ENCODE measurements at places on chromosomes 7 and 10.

- DNase-seq: no peak
Observed at GRCh38 chr10:67696029-67696428, at the start of gene CTNNA3. CTNNA3 (minus strand) TSS chr10:67696195.

DNA sequence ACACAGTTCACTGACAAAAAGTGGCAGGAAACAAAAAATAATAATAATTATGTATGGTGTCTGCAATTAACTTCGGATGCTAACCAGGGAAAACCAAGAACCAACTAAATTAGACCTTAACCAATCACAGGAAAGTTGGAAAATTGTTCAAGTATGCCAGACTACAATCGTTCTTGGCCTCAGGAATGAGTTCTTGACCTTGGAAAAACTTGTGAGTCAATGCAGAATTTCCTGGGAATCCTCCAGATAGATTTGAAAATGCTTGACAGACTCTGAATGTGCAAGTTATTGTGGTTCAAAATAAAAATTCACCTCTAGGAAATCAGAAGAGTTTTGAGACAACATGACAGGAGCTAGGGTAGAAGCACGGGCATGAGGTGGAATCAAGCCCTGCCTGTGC, 171.5 kb downstream of the C7orf25 start:
- DNase-seq: no peak

DNA sequence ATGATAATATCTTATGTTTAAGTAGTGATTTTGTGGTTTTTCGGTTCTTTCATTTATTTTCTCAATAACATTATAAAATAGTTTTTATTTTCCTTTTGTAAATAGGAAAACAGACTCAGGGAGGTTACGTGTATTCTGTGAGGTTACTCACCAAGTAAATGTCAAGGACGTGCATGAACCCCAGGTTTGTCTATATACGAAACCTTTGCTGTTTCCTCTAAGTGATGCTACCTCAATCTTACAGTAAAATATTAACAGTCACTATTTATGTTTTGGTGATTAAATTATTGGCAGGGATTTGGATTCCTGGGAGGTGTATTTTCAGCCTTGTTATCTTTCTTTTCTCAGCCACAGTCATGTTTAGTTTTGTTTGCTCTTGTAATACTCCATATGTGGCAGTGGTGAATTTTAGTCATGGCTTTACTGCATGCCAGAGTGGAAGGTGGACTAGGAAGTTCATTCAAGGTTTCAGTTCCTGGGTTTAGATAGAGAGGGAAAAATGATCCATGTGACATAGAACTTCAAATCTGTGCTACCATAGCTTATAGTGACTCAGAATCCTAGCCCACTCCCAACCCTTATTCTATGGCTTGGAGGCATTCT, 139.9 kb downstream of the ARL4A start:
- no peak for DNase-seq

GRCh38 chr7:112566442-112567324, 85.9 kb downstream of the LSMEM1 start:
- no peak for DNase-seq

GRCh38 chr10:120131183-120131582, 238.7 kb downstream of the SEC23IP start:
- no peak for DNase-seq

DNA sequence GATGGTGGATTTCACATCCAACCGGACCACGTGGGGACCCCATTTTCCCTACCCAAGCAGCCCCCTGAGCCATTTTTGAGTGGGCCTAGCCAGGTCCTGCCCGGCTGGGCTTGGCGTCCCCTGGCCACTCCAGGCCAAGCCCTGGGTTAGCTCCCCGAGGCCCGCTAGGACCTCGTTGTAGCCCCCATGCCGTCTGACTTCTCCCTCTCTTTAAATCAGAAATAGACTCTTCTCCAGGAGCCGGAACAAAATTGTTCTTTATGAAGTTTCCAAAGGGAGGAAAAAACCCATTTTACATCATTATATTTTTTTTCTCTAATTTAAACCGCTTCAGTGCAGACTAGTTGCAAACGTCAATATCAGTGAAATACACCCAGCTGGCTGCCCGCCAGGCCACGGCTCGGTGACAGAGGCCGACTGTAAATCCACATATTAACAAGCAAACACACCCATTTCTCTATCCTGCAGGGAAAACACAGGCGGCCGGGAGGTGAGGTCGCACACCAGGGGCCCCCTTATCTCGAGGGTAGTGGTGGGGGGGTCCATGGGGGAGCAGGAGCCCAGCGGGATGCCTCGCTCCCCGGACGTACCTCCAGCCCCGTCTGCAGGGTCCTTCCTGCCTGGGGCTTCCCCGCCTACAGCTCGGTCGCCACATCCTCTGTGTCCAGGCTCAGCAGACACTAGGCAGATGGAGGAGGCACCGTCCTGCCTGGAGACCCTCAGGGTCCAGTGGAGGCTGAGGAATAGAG, 72.7 kb downstream of the ELFN1 start:
- no peak for DNase-seq

DNA sequence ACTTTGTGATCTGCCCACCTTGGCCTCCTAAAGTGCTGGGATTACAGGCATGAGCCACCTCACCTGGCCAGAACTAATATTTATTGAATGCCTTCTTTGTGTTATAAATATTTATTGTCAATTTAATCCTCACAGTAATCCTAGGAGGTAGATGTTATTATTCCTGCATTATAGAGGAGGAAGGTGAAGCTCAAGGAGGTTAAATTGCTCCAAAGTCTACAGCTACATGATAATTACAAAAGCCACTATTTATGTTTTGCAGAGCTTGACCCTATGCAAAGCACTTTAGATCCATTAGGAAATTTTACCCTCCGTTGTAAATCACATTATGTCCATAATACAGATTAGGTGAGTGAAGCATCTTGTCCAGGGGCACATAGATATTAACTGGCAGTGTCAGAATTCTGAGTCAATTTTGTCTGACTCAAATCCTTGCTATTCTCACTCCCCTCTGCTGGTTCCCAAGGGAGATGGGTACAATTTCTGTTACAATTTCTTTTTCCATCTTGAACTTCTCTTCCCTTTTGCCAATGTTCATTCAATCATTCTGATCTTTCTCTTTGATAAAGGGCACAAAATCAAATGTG, 25.7 kb upstream of the CDK14 start:
- no peak for DNase-seq

GRCh38 chr7:80768756-80769155, 130.3 kb downstream of the CD36 start:
- no peak for DNase-seq

- no peak for DNase-seq
Observed at GRCh38 chr7:29447828-29448227, 115.8 kb upstream of the PRR15 start.

GRCh38 chr10:11401264-11402235, 209.9 kb downstream of the USP6NL start:
- no peak for DNase-seq

DNA sequence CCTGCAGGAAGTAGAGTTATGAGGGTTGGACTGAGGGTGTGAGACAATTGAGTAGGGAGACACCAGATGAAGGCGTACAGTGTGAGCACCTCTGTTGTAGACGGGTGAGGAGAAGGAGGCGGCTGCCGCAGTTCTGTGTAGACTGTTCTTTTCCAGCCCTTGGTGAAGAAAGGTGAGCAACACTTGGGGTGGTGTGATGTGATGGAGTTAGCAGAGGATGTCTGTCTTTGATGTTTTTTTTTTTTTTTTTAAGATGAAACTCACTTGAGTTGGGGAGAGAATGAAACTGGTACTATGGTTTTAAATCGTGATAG, 42.8 kb upstream of the RNF216 start:
- no peak for DNase-seq

GRCh38 chr7:3277604-3278572, 23.2 kb upstream of the SDK1 start:
- no peak for DNase-seq
